ENCODE measurements at places on chromosomes 2 and 18.

- DNase-seq: peak; percentile 85
Observed at GRCh38 chr2:20576598-20577115, 74.2 kb downstream of the HS1BP3 start.

- no peak for DNase-seq
Observed at GRCh38 chr2:167706800-167707199, 540.6 kb downstream of the STK39 start.

DNA sequence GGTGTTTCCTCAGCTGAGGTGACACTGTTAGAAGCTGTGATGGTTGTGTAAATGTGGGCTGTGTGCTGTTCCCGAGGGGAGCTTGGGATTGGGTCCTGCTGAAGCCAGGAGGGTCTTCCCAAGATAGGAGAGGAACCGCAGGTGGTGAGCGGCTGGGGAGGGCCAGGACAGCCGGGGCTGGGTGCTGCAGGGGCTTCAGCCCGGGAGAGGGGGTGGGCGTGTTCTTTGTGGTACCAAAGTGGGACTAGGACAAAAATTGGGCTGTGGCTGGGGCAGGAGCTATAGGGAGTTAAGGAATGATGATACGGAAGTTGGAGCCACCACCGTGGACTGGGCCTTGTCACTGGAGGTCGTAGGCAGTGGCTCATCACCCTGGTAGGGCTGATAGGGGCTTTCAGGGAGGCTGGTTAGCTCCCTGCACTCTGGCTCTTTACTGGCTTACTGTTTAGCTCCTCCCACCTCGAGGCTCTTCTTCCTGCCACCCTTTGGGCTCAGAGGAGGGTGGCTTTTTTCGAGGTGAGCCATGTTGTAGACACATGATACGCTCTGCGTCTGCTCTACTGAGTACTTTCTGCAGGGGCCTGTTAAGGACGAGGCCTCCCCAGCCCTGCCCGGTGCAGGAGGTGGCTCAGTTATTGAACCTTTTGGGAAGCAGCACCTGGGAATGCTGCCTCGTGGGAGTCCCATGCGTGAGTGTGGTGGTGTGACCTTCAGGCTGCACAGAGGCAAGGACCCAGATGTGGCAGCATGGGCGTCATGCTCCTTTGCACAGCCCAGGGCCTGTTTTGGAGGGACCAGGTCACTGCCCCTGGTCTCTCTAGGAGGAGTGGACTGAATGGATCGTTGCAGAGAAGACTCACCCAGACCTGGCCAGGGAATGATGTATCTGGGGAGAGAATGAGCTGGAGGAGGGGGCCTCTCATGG, 21.6 kb downstream of the ASB1 start:
- DNase-seq: no peak

DNA sequence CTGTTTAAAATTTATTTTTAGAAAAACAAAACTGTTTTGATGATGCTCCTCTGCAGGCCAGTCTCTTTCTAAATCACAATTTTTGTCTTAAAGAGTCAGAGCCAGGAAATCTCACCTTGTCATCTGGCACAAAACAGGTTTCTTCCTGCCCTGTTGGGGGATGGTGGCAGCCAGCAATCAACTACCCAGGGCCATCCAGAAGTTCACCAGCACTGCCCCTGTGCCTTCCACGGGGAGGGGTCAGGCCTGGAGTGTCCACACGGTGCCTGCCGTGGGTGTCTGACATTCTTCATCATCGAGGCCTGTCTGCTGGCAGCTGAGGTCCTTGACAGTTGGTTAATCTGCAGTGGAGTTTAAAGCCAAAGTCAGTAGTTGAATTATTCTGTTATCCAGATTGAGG, 40.0 kb upstream of the BMP10 start:
- DNase-seq: peak; percentile 60

DNA sequence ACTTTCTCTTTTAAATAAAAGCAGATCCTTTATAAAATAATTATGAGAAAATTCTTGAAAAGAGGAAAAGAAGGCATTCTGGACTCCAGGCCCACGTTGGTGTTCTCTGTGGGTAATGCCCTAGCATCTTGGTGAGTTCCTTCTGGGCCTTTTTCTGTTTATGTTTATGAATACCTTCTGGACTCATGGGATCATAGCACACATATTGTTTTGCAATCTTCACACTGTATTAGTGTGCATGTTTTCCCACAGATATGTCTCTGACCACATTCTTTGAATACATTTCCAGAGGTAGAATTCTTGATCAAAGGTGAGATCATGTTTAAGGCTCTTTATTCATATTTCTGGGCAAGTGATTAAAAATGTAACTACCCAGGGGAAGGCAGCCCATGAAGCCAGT, 15.9 kb downstream of the GLI2 start:
- DNase-seq: no peak

- DNase-seq: no peak
Observed at GRCh38 chr2:28084564-28084963, 194.0 kb downstream of the BABAM2 start.

- DNase-seq: no peak
Observed at GRCh38 chr2:54065411-54065810, 50.0 kb upstream of the ACYP2 start.

DNA sequence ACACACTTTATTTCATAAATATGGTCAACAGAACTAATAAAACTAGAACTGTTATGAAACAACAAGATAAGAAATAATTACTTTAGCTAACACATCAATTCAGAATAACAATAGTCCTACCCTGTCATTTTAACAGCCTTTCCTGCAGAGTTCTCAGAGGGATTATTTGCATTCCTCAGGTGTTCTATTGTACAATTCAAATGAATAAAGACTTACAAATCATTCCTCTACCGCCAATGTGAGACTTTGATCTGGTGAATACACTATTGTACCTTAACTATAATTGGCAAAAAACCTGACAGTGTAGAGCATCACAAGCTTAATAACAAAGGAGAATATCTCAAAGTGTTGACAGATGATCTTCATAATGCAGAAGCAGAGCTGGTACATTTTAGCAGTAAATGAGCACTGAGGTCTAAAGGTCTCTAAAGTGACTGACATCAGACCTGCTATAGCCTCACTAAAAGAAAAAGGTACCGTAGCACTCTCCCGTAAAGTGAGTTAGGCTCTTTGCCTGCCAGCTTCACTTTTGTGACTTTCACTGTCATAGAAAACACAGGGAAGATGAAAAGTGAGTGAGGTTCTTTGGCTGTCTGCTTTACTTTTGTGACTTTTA, 118.8 kb upstream of the SP3 start:
- DNase-seq: no peak

DNA sequence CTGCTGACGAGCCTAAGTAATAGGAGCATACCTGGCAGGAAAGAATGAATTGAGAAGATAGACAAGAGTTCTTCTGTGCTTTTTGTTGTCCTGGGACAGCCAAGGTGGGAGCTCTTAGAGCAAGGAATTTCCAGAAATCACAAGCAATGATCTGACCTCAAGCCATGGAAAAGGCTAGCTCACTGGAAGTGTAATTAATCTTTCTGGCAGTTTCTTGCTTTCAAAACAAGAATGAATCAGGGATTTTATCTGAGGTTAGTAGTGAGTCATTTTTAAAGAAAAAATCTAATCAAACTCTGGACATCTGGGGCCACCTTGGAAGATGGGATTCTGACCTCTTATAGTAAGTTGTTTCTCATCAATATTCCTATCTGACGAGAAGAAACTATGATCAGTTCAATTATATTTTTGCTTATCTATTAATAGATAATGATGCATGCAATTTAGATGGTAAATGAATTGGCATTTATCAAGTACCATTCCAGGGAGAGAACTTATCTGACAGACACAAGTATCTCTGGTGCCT, 98.0 kb downstream of the ADCYAP1 start:
- DNase-seq: no peak

DNA sequence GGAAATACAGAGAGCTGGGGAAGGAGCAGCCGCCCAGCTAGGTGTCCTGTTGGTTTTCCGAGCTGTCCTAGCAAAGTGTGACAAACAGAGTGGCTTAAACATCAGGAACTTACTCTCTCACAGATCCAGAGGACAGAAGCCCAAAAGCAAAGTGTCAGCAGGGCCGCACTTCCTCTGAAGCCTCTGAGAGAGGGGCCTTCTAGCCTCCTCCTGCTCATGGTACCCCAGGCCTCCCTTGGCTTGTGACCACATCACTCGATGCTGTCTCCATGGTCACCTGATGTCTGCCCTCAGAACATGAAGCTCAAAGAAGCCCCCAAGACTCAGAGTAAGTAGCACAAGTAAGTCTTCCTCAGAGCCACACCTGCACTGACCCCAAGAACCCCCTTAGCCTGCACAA, 650.5 kb upstream of the ID2 start:
- DNase-seq: no peak

DNA sequence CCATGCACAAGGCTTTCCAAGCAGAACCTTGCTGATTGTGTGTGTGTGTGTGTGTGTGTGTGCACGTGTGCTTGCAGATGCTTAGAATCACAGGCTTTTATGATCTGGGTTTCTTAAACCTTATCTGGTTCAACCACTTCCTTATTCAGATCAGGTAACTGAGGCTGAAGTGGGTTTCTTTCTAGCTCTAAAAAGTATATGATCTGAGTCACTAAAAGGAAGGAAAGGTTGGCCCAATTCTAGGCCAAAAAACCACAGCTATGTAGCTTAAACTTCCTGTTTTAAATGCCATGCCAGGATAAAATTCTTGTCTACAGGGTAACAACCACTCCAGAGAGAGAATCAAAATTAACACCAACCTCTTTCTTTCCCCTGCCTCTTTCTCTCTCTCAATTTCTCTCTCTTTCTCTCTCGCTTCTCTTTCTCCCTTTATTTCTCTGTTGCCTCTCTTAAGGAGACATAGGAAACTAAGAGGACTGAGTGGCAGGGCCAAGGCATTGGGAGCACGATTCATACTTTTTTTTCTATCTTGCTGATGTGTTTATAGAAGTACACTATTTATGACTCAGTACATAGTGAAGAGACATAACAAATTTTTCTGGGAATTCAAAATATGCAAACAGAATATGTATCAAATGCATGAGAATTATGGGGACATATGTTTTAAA, 140.3 kb downstream of the TRIB2 start:
- DNase-seq: peak; percentile 79

- DNase-seq: no peak
Observed at GRCh38 chr18:50183556-50183955, 11.4 kb downstream of the MYO5B start.

DNA sequence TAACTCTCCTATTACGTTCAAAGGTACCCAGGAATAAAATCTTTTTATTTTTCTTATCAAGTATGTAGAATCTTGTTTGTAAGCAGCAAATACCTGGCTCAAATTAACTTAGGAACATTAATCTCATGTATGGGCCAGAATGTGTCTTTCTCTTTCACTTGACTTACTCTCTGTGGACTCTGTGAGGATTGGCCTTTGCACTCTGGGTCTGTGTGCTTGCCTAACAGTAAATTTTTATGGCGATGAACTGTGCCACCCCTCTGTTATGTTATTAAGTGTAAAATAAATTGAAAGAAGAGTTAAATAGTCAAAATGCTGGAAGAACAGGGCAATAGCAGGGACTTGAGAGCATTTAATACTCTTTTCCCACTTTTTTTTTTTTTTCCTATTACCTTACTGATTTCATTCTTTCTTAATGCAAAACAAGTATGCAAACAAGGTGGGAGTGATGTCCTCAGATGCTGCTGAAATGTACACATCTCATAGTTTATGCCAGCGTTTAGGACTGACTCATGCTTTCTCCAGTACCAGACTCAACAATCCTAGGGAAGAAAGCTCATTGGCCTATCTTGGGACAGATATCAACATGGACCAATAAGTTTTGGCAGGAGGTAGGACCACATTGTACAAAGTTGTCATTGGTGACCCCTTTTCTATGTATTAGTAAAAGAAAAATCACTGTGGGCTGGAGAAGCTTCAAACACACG, 25.5 kb downstream of the LYPD6 start:
- DNase-seq: no peak

- no peak for DNase-seq
Observed at GRCh38 chr2:152247337-152247695, 71.8 kb upstream of the STAM2 start.

- no peak for DNase-seq
Observed at GRCh38 chr18:45374236-45374635, 241.0 kb upstream of the SLC14A2 start.

DNA sequence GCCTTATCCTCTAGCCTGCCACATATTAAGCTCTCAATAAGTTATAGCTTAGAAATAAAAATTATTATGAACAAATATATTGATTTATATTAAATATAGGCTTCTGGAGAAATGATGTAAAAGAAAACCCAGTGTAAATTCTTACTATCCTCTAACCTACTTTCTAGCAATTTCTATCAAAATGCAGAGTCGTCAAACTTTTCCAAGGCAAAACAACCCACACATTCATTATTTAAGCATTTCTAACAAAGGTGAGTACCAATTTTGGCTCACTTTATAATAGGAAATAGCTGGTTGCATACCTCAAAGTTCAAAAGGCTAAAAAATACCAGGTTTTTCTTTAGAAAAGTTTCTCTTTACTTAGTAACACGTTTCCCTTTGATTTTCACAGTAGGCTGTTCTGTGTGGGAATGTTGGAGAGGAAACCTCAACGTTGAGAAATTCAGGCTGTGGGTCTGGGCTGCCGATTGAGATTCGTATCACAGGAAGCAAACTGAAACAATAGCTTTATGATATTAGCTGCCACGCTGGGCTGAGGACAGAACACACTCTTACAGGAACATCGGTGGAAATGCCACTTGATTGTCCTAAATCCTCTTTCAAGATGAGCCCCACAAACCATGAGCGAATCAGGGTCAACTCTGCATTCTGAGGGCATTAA, 53.0 kb downstream of the EPAS1 start:
- DNase-seq: peak; percentile 67

- DNase-seq: no peak
Observed at GRCh38 chr18:9928646-9929259, 14.9 kb downstream of the VAPA start.

- no peak for DNase-seq
Observed at GRCh38 chr2:6336752-6337471, 528.8 kb downstream of the CMPK2 start.

- no peak for DNase-seq
Observed at GRCh38 chr2:44526352-44526751, 164.6 kb downstream of the CAMKMT start.

- DNase-seq: no peak
Observed at GRCh38 chr2:26302846-26303245, 43.1 kb upstream of the SELENOI start.

DNA sequence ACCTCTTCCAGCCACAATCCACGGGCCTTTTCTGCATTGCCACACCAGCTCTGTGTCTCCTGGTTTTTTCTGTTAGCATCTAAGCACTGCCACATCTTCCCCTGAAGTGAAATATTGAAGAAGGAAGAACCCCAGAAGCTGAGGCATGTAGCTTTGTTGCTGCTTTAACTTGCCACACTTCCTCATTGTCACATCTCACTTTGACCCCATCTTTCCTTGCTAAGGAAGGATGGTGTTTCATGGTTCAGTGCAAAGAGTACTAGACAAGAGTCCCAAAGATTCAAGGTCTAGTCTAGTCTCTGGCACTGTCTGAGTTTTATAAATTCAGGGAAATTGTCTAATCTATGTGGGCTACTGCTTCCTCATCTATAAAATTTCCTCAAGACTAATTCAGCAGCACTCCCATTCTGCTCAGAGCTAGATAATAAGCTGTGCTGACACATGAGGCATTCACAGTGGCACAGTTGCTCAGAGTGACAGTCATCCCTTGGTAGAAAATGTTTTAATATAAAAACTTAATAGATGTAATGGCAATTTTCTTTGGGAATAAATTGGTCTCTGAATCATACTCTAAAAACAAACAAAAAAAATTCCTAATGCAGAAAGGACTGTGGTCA, 483.0 kb upstream of the ID2 start:
- DNase-seq: no peak

GRCh38 chr2:127700527-127701192, 637 bp upstream of the SFT2D3 start:
- peak; percentile 71 for DNase-seq

GRCh38 chr18:31273812-31274527, 44.0 kb upstream of the DSG1 start:
- DNase-seq: no peak

GRCh38 chr18:52228166-52228565, 111.8 kb upstream of the DCC start:
- no peak for DNase-seq

Measured in activated CD4-positive, alpha-beta T cell treated with anti-CD3 and anti-CD28 coated beads, Interleukin-2, amount 10 ng/mL, durations not matched to agents 24 days and 14 days (primary cell).